Myometrial cell (primary cell): ENCODE measurements at places on chromosomes 6 and 20. TPM values are rescaled to one million over a fixed set of nuclear protein-coding genes. Genes with fewer than 3 reads are reported as not detected.

LZTS3 gene
- total RNA-seq, result 4.0 and 8.3 TPM in 2 replicates

MMP24 gene
- 0.53 and 0.86 TPM in 2 replicates for total RNA-seq

CLIC5 gene
- total RNA-seq, result not detected in 2 replicates

AVP gene
- total RNA-seq, result not detected in 2 replicates

RIOK1 gene
- total RNA-seq, result 9.2 and 19.0 TPM in 2 replicates

IPCEF1 gene
- 1.7 TPM in 1 of 2 replicates, not detected in the other for total RNA-seq

SPATS1 gene
- total RNA-seq, result not detected in 2 replicates

BACH2 gene
- total RNA-seq, result not detected in 2 replicates

ACAT2 gene
- 132 and 133 TPM in 2 replicates for total RNA-seq

SLC22A3 gene
- total RNA-seq, result not detected in 2 replicates

HLA-DQA1 gene
- not detected in 2 replicates for total RNA-seq

METTL24 gene
- total RNA-seq, result not detected in 2 replicates

KIF25 gene
- total RNA-seq, result 0.71 TPM in 1 of 2 replicates, not detected in the other

PGBD1 gene
- 5.5 TPM in 2 replicates for total RNA-seq

PTCHD4 gene
- total RNA-seq, result 0.18 and 0.86 TPM in 2 replicates

VPS16 gene
- total RNA-seq, result 55.3 and 61.7 TPM in 2 replicates

ERVFRD-1 gene
- total RNA-seq, result not detected in 2 replicates

CLVS2 gene
- under 0.01 TPM in 1 of 2 replicates, not detected in the other for total RNA-seq

OOEP gene
- total RNA-seq, result not detected in 2 replicates

PHACTR1 gene
- not detected in 2 replicates for total RNA-seq

SIGLEC1 gene
- total RNA-seq, result not detected in 2 replicates

CAP2 gene
- 4.0 and 6.7 TPM in 2 replicates for total RNA-seq

SAMD5 gene
- 0.29 and 1.2 TPM in 2 replicates for total RNA-seq

MYB gene
- total RNA-seq, result 2.5 and 4.0 TPM in 2 replicates

TREML2 gene
- not detected in 2 replicates for total RNA-seq

CST3 gene
- 346 and 421 TPM in 2 replicates for total RNA-seq

TTK gene
- 20.5 and 30.3 TPM in 2 replicates for total RNA-seq

FOXQ1 gene
- total RNA-seq, result not detected in 2 replicates

NKX2-2 gene
- total RNA-seq, result not detected in 2 replicates

ZNF322 gene
- total RNA-seq, result 11.8 and 13.3 TPM in 2 replicates

TMEM244 gene
- total RNA-seq, result not detected in 2 replicates

PPP1R3G gene
- total RNA-seq, result 1.6 and 2.3 TPM in 2 replicates

MMUT gene
- 11.3 and 11.5 TPM in 2 replicates for total RNA-seq

MATN4 gene
- total RNA-seq, result not detected in 2 replicates
